ENCODE measurements at places on chromosomes 2 and 18. TPM values are rescaled to one million over a fixed set of nuclear protein-coding genes. Genes with fewer than 3 reads are reported as not detected.

Gene TMEM37
- 54.8 TPM for polyA plus RNA-seq

GRCh38 chr18:45320724-45321123 is 294.6 kb upstream of the SLC14A2 start:
- DNase-seq = no peak

Gene ASB18
- polyA plus RNA-seq = 0.15 TPM

Gene LIPG
- 63.6 TPM for polyA plus RNA-seq

Data from left kidney (tissue), 8 donors.